ENCODE measurements at places on chromosomes 7 and 10.
A peak's percentile ranks its signal among the peaks of the same experiment; 100 is the strongest.

DNA sequence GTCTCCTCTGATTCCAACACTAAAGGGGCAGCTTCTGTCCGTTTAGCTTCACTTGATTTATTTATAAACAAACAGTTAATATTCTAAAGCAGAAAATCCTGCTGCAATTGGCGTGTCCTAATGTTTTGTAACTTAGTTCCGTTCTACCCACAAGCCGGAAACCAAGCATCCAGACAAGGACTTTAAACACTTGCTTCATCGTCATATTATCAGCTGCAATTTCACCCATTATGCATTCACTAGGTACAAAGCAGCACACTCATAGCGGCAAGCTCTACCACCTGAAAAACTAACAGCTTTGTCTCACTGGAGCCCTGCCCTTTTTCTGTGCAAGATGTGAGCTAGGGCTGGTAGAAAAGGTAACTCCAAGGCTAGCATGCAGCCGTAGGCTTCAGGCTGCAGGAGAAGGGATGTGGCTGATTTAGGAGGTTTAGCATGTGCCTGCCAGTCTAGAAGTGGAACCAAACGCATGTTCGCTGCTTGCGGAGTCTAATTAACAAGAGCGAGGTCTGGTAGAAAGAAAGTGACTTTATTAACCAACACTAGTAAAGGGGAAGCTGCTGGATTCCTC is 43.7 kb upstream of the BPGM start:
- DNase-seq: peak; percentile 26

DNA sequence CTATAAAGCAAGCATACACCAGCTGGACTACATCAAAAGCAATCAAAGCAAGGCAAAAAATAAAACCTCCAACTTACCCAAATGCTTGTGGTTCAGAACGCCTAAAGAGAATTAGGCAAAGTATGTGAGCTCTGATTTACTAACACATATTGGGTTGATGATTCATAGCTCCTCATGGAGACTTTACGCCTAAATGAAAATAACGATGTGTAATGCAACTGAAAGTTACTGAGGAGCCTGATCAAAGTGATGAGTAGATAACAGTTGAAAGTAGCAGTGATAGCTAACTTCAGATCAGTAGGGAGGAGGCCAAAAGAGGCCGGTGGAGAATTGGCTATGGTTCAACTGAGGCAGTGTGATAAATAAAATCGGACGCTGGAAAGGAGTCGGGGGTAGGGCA is 85.0 kb downstream of the MPP7 start:
- DNase-seq: no peak

- DNase-seq: no peak
Measured at GRCh38 chr10:125136087-125136486, 24.3 kb downstream of the CTBP2 start.

DNA sequence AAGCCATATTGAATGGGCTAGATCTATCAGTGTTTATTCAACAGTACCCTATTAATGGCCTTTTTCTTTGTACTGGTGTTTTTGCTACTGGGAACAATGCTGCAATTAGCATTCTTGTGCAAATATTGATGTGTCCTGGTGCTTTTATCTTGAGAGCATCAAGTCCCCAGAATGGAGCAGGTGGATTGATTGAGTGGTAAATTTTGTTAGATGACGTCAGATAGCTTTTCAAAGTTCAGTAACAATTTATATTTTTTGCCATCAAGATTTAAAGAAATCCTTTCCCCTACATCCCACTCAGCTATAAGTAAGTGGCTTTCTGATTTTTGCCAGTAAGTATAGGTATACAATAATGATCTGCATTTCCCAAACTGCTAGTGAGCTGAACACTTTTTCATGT is 63.4 kb upstream of the SYPL1 start:
- DNase-seq: no peak

DNA sequence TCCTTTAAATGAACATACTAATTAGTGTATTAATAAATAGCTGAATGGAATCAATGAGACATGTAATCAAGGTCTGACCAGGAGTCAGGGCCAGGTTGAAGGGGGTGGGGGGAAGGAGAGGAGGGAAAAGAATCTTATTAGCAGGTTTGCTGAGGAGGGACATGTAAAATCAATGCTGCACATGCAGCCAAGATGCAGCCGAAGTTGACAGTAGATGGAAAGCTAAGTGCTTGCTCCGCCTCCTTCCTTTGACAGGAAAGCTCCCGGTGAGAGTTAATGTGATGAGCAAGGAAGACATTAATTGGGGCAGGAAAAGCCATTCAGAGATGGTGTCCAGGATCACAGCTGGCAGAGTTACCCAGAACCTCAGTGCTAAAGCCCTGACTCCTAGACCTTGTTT is 24.4 kb downstream of the PLXNA4 start:
- DNase-seq: no peak

- DNase-seq: no peak
Measured at GRCh38 chr10:129522041-129522585, 55.1 kb downstream of the MGMT start.

DNA sequence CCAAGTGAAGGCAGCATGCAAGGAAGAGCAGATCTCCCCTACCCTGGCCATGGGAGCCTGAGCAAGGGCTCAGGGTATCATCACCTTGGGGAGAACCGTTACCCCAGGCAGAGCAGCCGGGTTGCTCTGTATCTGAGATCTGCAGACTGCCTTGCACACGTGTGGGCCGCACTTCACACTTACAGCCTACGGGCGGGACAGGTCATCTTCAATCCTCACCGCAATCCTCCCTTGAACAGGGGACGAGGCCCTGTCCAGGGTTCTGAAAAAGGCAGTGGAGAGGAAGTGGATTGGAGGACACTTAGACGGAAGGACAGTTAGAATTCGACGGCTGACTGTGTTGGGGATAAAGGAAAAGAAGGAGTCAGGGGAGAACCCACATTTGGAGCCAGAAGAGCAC is 51.4 kb downstream of the NPS start:
- DNase-seq: no peak

DNA sequence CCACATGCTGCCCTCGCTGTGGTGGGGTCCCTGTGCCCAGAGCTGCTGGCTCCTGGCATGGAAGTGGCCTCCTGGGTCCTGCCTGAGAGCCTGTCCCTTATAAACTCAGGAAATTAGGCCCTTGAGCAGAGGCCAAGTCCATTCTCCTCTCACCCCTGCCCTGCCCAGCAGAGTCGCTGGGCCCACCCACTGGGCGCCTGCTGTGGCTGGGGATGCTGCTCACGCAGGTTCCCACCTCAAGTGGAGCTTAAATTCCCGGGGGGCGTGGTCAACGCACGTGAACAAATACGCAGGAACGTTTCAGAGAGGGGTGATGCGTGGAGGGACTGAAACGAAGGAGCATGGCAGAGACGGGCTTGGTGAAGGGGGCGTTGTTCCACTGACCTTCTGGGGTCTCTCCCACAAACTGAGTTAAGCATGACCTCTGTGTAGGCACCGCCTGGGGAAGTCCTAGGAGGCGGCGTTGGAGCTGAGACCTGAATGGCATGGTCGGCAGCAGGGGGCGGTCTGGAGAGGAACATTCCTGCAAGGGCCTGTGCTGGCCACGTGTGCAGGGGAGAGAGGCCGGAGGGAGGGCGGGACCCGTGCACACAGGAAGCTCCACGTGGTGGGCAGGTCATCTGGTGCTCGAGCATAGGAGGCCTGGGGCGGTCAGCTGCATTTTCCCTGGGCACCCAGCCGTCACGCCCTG is 27.9 kb downstream of the FAM20C start:
- no peak for DNase-seq

DNA sequence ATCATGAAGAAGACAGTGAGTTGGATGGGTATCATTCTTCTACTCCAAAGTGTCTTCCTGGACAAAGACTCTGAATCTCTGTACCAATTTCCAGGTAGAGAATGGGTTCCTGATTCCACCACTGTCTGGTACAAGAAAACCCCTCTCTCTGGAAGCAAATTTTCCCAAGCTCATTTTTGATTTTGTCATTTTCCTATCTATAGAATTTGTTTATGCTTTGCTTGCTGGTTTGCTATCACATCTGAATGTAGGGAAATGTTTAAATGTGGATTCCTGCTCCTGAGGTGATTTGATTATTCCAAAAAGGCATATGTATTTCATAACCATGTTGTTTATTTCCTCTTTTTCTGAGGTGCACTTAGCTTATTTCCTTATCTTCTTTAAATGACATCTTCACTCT is at the start of gene TAS2R16:
TSS of gene TAS2R16 (minus strand) at position 101 of the 400 bp plus-strand sequence. CDS start at position 35, 66 bp downstream.
- DNase-seq: no peak

GRCh38 chr10:110002801-110003523 is 4.8 kb upstream of the ADD3 start:
- DNase-seq: no peak

- no peak for DNase-seq
Measured at GRCh38 chr7:94303695-94304094, 91.0 kb upstream of the COL1A2 start.

DNA sequence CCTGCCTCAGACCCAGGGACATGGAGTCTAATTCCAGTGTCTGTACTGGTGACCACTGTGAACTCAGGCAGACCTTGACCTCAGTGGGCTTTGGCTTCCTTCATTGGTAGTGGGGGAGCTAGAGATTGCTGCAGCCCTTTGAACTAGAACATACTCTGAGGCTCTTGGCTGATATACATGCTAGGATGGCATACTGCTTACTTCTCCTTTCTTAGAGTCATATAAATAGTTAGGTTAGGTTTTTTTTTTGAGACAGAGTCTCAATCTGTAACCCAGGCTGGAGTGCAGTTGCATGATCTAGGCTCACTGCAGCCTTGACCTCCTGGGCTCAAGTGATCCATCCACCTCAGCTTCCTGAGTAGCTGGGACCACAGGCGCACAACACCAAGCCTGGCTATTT is 49.7 kb downstream of the TMEM178B start:
- no peak for DNase-seq

- no peak for DNase-seq
Measured at GRCh38 chr10:113967126-113967525, 76.5 kb upstream of the ADRB1 start.

DNA sequence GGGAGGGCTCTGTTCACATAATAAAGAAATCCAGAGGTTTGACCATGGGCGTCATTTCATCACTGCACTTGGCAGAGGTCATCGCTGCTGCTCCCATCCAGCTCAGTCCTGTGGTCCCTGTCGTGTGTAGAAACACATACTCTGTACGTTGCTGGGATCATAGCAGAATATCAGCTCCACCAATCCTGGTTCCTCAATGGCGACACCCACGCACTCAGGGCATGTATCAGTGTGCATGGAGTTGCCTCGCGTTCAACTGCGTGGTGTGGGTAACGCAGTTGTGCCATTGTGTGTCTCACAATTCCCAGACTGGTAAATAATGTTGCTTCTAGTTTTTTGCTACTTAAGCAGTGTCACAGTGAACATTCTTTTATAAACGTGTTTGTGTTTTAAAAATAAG is 111.1 kb downstream of the LHPP start:
- no peak for DNase-seq

GRCh38 chr7:40611095-40611871 is 476.5 kb downstream of the SUGCT start:
- no peak for DNase-seq

DNA sequence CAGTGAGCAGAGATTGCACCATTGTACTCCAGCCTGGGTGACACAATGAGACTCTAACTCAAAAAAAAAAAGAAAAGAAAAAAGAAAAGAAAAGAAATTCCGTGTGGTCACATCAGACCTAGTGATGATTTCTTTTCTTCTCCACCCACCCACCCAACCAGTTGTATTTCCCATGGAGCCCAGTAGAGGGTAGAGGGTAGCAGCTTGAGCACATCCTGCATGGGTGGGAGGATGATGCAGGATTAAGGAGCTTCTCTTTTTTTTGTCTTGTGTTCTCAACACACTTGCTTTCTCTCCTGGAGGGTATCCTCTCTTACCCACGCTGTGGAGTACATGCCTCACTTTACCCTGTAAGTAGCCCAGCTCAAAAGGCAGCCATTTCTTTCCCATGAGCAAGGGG is 118.6 kb upstream of the CARD11 start:
- peak; percentile 86 for DNase-seq

DNA sequence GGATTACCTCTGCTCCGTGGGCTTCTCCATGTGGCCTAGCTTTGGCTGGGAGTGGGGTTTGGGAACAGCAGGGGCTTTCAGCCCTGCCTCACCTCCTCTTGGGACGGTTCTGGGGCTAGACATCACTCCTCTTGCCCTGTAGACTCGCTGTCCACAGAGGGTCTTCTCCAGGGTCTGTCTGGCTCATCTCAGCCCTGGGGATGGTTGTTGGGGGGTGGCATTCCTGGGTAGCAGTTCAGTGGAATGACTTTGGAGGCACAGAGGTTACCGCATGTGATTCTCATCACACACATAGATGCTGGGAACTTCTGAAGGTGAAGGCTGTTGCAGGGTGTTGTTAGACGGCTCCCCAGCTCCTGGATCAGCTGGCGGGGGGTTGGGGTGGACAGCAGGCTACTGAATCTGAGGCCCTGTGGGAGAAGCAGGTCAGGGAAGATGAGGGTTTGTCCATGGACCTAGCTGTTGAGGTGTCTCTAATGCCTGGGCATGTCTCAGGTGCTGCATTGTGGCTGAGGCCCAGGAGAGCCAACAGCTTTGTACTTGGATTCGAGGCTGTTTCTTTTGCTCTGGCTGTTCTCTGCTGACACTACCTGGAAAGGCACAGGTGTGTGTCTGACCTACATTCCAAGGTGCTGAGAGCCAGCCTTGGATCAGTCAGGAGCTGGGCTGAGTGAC is 23.8 kb downstream of the RAMP3 start:
- no peak for DNase-seq

GRCh38 chr7:33722383-33723101 is 182.8 kb upstream of the BMPER start:
- DNase-seq: no peak

DNA sequence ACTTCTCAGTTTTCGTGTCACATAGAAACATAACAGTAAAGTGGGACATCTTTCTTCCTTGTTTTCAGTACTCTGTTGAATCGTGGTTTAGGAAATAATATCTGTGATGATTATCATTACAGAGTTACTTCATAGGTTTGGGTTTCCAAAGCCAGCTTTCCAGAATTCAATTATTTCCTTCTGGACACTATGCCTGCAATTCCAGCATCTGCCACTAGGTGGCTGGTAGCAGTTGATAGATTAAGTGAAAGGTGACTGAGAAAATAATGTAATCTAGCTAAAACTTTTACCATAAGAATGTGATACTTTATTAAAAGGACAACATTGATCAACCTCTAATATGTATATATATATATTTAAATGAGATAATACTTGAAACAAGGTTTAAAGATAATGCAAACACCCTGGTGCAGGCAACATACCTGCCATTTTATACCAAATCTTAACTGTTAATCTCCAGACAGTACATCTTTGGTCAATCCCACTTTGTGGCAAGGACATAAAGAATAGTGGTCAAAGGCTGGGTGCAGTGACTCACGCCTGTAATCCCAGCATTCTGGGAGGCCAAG is 102.6 kb downstream of the SH3PXD2A start:
- no peak for DNase-seq
